ENCODE measurements at places on chromosomes 5 and 9.

GRCh38 chr9:22170556-22170955 is 161.5 kb upstream of the CDKN2B start:
- DNase-seq, result no peak

GRCh38 chr5:178941361-178941760 is 363 bp downstream of the ZNF454 start:
- no peak for DNase-seq

DNA sequence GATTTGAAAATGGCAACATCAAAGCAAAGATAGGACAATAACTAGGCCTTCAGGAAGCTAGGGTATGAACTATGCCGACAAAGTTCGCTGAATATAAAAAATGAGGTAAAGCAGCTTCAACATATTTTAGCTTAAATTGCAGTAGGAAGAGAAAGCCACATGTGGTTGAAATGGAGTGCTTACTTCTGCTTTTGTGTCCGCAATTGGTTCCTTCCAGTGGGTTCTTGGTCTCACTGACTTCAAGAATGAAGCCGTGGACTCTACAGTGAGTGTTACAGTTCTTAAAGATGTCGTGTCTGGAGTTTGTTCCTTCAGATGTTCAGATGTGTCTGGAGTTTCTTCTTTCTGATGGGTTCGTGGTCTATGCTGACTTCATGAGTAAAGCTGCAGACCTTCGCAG is 95.2 kb downstream of the APTX start:
- no peak for DNase-seq

- DNase-seq, result no peak
Observed at GRCh38 chr5:38739011-38739704, 106.7 kb upstream of the OSMR start.

GRCh38 chr9:132494857-132495256 is 84.8 kb downstream of the CFAP77 start:
- no peak for DNase-seq

DNA sequence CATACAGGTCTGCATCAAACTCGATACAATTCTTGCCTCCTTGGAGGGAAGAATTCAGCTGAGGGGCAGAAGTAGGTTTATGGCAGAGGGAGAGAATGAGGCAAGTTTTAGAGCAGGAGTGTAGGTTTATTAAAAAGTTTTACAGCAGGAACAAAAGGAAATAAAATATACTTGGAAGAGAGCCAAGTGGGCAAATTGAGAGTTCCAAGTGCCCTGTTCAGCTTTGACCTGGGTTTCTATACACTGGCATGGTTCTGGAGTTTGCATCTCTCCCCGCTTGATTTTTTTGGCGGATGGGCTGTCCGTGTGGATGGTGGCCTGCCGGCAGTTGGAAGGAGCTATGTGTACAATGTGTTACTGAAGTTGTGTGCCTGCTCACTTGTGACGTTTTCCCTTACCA is 116.1 kb downstream of the ALDH1A1 start:
- no peak for DNase-seq

DNA sequence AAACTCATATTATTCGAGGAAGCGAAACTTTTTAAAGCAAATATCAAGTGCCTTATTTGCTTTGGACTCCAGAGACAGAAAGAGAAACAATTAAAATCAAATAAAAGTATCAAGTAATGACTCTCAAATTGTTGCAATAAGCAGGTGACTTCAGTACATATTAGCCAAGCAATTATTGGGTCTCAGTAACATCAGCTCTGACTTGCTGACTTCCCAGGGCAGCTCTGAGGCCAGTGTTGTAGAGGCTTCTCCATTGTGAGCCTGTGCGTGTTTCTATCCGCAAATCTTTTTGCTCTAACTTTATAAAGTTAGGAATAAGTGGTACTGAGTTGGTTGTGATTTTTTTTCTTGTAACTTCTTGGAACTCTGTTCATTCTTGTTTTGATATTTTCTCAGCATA is 186.8 kb upstream of the PRLR start:
- DNase-seq, result no peak

DNA sequence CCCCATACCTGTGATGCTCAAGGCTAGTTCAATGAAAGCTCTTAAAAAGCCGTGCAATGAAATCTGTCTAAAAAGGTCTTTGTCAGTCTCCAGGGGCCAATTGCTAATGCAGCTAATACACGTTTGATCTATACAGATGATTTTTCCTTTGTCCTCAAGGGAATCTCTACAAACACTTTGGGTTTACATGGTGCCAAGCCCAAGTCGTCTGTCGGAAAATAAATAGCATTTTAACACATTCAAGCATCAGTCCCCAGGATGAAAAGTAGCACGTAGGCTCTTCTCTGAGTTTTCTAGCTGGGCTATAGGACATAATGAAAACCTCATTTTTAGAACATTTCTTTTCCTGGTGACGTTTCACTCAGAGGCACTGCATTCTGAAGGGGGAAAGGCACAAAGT is 477.4 kb upstream of the WWC1 start:
- no peak for DNase-seq

- DNase-seq, result no peak
Observed at GRCh38 chr9:130382636-130383349, 62.0 kb upstream of the ASS1 start.

- no peak for DNase-seq
Observed at GRCh38 chr9:127541865-127542264, 70.2 kb upstream of the STXBP1 start.

GRCh38 chr9:37897665-37898064 is 6.3 kb downstream of the SLC25A51 start:
- no peak for DNase-seq
